Activated naive CD8-positive, alpha-beta T cell treated with anti-CD3 and anti-CD28 coated beads, Interleukin-2, amount 10 ng/mL, durations not matched to agents 7 days and 5 days (primary cell): ENCODE measurements at places on chromosomes 1 and 21. TPM values are rescaled to one million over a fixed set of nuclear protein-coding genes. Genes with fewer than 3 reads are reported as not detected.

DNA sequence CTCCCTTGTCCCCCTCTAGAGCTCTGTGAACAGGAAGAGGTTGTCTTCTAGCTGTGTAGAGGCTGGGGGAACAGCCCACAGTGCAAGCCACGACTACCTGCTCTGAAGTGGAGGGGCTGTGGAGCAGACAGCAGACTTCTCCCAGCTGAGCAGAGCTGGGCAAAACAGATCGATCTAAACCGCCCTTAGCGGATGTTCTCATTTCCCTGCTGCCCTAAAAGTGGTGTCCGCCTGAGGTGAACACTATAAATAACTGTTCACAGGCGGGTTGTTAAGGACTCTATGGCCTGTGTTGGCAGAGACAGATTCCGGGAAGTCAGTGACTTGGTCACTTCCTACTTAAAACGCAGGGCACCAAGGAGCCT is 203.2 kb downstream of the RHOU start:
- DNase-seq = peak; percentile 68

The OR2AK2 gene
- not detected for total RNA-seq

The F5 gene
- total RNA-seq = 0.99 TPM

GRCh38 chr1:245645406-245645805 is 490.6 kb downstream of the KIF26B start:
- no peak for DNase-seq
